ENCODE measurements at places on chromosomes 3 and 15.

- DNase-seq, result no peak
Observed at GRCh38 chr3:172713316-172713715, 2.4 kb upstream of the NCEH1 start.

DNA sequence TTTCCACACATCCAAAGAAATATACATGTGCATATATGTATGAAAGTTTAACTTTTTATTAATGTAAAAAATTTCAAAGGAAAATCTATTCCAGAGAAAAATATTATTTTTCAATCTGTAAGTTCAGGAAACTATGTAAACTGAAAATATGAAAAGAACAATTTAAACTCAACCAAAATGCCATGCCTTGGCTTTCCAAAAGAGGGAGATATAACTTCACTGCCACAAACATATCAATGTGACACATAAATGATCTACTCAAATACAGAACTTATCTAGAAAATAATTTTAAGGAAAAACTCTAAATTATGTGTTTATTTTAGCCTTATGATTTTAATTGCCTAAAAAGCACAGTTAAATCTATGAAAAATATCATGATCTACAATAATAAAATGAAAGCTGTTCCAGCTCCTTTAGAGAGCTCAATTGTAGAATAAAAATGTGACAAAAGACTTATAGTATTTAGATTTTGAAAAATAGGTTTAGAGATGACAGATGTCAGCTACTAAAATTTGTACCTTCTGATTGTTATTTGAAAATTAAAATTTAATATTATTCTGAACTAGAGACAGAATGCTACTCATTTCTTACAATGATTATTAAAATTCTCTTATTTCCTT is 94.8 kb downstream of the GBE1 start:
- DNase-seq, result no peak

DNA sequence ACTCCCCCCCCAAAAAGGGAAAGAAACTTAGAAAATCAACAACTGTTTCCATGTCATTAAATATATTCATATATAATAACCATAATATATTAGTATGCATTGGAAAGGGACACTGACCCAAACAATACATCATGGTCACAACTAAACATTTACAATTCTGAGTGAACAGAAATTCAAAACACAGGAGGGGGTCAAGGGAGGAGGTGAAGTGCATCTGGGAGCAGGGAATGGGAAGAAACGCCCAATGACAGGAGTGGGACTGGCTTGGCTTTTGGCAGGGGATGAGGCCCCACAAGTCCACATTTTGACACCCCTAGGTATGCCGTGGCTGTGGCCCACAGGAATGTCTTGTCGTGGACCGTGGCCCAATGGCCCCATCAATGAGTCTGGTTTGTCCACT is 41.1 kb downstream of the FGD5 start:
- DNase-seq, result no peak

DNA sequence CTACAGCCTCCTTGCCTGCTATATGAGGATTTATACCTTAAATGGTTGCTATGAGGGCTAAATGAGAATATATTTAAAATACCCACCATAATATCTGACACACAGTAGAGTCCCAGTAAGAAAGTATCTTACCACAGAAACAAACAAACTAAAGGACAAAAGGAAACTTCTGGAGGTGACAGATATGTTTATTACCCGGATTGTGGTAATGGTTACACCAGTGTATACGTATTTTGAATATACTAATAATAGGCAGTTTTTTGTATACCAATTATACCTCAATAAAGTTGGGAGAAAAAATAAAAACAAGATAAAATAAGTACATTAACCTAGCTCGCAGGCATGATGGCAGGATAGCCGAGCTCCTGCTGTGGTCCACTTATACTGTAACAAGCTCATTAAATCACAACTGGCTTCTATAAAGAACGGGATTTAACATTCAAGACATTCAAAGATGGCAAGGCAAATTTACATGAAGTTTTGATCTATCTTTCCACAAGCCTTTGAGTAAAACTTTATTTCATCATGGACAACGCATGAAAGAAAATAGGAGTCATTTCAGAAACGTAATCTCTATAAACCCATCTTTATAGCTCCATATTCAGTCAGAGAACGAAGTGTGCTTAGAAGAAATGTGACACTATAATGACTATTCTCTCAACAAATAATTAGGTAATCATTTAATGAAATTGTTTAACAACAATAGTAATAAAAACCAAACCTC is 1.5 kb downstream of the RPN1 start:
- no peak for DNase-seq

DNA sequence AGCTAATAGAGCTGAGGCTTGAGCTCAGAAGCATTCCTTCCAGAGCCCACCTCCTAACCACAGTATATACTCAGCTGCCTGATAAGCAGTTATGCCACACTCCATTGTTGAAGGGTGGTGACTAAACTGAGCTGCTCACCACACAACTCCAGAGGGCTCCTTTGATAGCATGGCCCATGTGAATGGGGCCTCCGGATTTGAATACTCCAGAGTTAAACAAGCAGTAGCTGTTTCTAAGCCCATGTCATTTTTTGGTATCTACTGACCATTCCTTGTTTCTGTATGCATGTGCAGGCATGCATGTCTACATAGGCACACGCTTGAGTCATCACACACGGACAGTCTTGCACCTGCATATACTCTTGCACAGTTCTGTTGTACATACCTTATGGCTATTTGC is 28.9 kb downstream of the IGSF10 start:
- DNase-seq, result no peak

DNA sequence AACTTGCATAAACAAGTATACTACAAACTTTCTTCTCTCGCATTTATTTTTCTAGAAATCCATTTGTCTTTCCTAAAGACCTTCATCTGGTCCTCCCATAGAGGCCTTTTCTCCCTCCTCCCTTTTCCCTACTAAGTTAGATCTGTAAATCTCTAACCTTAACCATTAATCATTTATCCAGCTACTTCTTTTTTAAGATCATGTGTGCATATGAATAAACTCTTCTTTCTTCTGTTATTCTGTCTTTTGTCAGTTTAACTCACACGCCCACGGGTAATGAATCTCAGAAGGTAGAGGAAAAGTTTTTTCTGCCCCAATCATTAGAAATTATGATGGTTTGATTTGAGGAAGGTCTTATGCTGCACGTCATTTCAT is 48.7 kb upstream of the FHIT start:
- DNase-seq, result no peak

GRCh38 chr3:77436908-77437307 is 397.0 kb downstream of the ROBO2 start:
- DNase-seq, result no peak

GRCh38 chr3:185744997-185745843 is 79.6 kb downstream of the IGF2BP2 start:
- DNase-seq, result no peak

DNA sequence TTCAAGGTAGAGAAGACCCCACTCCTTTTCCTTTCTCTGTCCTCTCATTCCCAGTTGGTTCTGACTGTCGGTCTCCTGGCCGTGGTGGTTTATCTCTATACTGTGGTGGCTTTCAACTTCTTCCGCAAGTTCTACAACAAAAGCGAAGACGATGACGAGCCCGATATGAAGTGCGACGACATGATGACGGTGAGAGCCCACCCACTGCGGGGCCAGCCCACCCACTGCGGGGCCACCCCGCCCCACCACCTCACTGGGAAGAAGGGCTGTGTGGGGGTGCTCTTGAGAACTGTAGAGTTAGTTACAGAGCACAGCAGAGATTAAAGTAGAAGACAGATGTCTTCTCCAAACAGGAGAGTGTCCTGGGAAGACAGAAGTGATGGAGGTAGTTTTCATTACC is 110.6 kb upstream of the CHRM5 start:
- no peak for DNase-seq

DNA sequence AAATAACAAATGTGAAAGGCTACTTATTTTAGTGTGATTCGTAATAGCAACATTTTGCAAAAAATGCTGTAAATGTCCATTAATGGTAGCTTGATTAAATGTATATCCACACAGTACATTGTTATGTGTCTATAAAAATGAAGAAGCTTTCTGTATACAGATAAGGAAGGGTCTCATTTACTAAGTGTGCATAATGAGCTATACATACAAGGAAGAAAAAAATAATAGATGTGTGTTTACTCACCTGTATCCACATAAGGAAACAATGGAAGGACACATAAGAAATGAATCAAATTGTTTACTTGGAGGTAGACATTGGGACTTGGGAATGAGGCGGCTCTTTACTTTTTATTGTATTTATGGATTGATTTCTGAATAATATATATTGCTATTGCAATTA is 34.9 kb downstream of the MED12L start:
- no peak for DNase-seq

DNA sequence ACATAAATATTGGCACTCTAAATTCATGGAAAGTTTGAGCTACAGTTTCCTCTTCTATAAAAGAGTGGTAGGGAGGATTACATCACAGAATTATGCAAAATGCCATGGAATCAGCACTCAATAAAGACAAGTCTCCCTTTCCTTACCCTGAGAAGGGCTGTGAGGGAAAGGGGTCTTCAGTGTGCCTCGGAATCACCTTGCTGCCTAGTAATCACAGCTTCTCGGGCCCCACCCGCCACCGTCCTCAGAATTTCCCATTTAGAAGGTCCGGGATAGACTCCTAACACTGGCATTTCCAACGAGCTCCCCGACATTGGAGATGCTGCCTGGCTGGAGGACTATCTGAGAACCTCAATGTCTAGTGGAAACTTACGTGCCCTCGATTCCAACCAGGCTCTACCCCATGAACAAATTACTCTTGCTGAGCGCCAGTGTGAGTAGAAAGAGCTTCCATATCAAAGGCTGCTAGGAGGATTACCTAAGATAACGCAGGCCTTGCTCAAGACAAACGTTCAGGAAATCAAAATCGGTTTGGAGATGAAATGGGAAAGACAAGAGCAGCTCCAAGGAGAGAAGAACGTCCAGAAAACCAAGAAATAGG is 92.1 kb upstream of the CHD2 start:
- no peak for DNase-seq

DNA sequence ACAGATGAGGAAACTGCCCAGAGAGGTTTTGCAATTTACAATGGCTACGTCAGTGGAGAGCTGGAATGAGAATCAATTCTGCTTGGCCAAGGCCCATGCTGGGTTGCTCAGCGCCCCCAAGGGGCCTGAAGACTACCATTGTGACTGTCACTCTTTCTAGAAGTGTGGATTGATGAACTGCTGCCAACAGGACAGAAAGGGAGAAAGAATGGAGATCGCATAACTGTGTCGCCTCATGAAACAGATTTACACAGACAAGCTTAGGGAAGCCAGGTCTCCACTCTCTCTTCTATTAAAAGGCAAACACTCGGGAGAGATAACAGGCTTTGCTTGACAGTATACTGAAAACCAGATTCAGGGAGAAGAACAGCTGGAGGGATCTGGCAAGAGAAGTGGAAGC is 160.0 kb downstream of the STT3B start:
- DNase-seq, result no peak

- DNase-seq, result no peak
Observed at GRCh38 chr3:71511037-71511436, 72.5 kb downstream of the FOXP1 start.

- DNase-seq, result no peak
Observed at GRCh38 chr3:169665264-169666075, 2.0 kb upstream of the MECOM start.

GRCh38 chr3:46350262-46350565 is 3.7 kb upstream of the CCR2 start:
- no peak for DNase-seq

- no peak for DNase-seq
Observed at GRCh38 chr15:32864051-32864450, 146.2 kb downstream of the GREM1 start.

DNA sequence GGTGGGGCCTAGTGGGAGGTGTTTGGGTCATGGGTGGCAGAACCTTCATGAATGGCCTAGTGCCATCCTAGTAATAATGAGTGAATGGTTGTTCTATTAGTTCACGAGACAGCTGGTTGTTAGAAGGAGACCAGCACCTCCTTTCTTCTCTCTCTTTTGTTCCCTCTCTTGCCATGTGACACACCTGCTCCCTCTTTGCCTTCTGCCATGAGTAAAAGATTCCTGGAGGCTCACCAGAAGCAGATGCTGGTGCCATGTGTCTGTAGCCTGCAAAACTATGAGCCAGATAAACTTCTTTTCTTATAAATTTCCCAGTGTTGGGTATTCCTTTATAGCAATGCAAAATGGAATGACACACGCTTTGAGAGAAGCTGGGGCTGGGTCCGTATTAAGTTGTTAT is 89.0 kb upstream of the SLC4A7 start:
- no peak for DNase-seq

GRCh38 chr3:156036258-156037053 is 83.9 kb upstream of the KCNAB1 start:
- no peak for DNase-seq

DNA sequence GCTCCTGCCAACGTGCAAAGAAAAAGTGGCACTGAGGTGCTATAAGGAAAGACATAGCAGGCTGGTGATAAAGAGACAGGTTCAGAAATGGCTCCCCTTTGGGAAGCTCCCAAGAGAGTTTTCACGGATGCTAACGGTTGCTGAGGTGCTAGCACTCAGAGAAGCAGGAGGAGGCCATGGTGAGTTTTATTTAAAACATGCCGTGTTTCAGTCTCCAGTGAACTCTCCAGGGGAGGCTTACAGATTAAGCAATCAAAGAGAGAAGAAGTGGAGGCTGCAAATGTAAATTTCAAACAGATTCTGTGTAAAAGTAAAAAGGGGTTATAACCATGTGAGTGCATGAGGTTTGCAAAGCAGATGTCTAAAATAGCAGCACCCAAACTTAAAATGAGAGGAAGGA is 346.2 kb downstream of the NTRK3 start:
- DNase-seq, result no peak

GRCh38 chr15:45703670-45704328 is 69.0 kb downstream of the SQOR start:
- no peak for DNase-seq

DNA sequence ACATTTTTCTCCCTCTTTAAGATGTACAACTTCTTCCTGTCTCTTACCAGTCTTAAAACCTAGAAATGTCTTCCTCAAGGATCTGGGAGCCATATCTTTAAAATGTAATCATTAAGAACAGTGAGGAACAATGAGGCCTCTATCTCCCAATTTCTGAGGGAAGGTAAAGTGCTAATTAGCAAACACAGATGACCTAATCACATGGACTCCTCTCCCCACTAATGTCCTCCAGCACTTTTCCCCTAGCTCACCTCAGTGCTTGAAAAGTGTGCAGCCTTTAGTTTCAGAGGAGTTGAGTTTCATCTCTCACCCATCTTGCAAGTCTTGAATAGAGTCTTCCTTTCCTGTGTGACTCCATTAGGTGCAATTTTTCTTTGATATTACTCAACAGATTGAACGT is 771.0 kb downstream of the PDCD6IP start:
- DNase-seq, result no peak

GRCh38 chr3:183064475-183064874 is 34.8 kb downstream of the MCCC1 start:
- DNase-seq, result no peak

DNA sequence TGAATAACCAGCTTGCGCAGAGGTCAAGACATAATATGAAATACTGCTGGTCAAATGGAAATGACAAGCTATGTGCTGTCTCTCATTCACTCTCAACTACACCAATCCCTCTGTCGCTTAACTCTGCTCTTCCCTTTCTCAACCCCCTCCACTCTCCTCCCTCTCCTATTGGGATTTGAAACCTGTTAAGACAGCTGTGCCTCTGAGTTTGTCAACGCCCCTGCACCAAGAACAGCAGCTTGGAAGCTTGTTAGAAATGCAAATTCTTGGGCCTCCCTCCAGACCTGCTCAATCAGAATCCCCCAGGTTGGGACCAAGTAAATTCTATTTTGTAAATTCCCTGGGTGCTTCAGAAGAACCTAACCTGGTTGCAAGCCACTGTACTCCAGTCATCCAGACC is 149.7 kb upstream of the ATP2B2 start:
- DNase-seq, result no peak

- DNase-seq, result no peak
Observed at GRCh38 chr3:179224584-179224983, 26.3 kb downstream of the KCNMB3 start.

- DNase-seq, result no peak
Observed at GRCh38 chr15:44381236-44381635, 46.2 kb upstream of the CTDSPL2 start.
